ENCODE measurements at places on chromosomes 2 and 18. TPM values are rescaled to one million over a fixed set of nuclear protein-coding genes. Genes with fewer than 3 reads are reported as not detected.

Gene CDK15
- total RNA-seq, result not detected

Gene MPP4
- not detected for total RNA-seq

Gene ABCG8
- total RNA-seq, result not detected

Gene RAX
- total RNA-seq, result not detected

Gene GGCX
- 19.6 TPM for total RNA-seq

Gene DNAJC27
- total RNA-seq, result 4.2 TPM

Gene CCDC141
- 4.8 TPM for total RNA-seq

Gene PROM2
- total RNA-seq, result not detected

Gene DYNAP
- total RNA-seq, result not detected

DNA sequence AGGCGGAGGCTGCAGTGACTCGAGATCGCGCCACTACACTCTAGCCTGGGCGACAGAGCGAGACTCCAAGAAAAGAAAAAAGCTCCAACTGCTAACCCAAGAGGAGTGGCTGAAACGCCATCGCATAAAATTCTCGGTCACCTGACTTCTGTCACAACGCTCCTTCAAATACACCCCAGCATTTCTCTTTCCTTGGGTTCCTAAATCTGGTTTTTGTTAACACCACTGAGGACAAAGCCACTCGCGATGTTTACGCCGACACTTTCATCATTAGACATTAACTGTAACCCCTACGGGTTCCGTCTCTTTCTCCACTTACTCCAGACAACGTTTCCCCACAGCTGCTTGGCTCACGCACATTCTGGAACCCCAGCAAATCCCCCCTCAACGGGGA lies 679 bp downstream of the CLK1 start:
- no peak for DNase-seq

DNA sequence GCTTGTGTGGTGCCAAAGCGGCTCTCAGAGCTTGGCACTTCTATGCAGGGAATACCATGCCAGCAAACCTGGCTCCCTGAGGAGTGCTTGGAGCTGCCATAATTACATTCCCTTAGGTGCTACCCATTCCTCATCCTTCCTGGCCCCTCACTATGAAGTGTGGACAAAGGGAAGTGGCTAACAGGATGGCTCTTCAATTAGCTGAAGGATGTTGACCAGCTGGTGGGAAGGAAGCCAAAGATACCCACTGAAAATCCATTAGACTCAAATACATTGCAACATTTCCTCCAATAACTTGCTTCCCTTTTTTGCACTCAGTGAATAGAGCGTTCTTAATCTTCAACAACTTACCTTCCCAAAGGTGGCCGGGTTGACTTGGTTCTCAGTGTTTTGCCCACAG lies 8.5 kb downstream of the RFX8 start:
- no peak for DNase-seq

- no peak for DNase-seq
Measured at GRCh38 chr18:45780568-45780967, 44.9 kb upstream of the SIGLEC15 start.

DNA sequence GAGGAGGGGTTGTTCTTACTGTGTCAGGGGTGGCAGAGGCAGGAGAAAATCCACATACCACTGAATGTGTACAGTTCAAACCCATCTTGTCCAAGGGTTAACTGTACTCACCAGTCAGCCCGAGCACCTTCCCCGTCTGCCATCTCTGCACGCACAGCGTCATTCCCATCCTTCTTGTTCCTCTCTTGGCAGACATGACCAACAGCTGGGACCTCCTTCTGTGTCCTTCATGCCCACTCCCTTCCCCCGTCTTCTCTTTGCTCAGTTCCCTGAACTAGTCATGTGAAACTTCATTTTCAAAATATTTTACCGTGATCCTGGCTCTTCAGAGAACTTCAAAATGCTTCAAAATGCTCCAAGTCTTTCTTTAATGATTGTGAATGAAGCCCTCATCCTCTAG lies 92.0 kb downstream of the FARSB start:
- no peak for DNase-seq

- DNase-seq, result no peak
Measured at GRCh38 chr2:75466708-75467311, 93.9 kb downstream of the EVA1A start.

DNA sequence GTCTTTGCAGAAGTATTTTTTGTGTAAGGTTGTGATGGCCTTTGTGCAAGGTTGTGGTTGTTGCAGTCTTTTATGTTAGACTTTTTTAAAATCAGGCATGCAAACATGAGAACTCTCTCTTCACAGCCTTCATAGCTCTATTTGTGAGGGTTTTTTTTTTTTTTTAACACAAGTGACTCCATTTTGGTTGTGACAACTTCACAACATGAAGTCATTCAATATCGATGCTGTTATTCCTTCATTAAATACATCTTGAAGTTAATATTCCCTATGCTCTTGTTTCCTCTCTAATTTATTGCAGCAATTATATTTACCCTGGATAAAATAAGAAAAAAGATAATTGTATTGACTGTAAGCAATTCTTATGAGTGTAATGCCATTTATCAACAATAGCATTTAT lies 35.5 kb downstream of the DHRS9 start:
- DNase-seq, result no peak

DNA sequence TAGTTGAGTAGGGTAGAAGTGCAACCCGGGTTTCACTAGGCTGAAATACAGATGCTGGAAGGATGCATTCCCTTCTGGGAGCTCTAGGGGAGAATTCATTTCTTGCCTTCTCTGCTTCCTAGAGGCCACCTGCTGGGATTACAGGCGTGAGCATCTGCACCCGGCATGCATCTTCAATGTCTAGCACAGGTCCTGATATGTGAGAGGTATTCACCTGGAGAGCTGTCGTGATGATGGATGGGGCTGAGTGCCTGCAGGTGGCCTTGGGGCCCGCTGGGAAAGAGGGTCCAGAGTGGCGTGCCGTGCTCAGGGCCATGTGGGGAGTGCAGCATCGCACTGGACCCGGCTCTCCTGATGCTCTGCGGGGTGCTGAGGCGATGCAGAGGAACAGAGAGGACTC lies 6.6 kb upstream of the NTSR2 start:
- no peak for DNase-seq

DNA sequence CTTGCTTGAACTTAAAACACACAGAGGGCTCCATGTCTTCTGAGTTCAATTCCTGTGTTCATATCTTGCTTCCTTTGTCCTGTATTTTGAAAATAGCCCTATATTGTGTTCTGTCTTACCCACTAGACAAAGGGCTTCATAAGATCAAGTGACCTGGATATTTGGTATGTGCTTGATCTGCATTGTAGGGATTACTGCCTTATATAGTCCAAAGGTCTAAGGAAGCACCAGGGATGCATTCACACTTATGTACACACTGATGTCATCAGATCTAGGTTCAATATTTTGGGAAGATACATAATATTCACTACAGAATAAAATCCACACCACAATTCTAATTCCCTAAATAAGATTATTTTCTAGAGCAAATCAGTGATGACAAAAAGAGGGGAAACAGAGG lies 278.0 kb upstream of the KYNU start:
- DNase-seq, result no peak

GRCh38 chr18:2508678-2509077 lies 62.6 kb downstream of the METTL4 start:
- no peak for DNase-seq

- DNase-seq, result no peak
Measured at GRCh38 chr18:63881851-63882250, 5.7 kb upstream of the SERPINB2 start.

DNA sequence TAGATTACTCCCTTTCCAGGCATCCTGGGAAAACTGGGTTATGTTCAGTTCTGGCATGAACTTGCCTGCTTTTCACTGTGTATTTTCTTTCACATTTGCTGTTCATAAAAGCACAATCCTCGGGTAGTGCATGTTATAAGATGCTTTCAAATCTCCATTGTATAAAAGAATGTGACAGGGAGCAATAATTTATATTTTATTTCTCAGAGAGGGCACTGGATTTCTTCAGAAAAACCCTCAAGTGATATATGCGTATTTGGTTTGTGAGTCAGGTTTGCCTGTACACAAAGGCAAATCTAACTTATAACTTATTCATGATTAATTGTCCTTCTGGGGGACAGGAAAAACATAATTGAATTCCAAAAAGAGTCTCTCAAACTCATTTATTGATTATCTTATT lies 440.7 kb upstream of the MMADHC start:
- no peak for DNase-seq

DNA sequence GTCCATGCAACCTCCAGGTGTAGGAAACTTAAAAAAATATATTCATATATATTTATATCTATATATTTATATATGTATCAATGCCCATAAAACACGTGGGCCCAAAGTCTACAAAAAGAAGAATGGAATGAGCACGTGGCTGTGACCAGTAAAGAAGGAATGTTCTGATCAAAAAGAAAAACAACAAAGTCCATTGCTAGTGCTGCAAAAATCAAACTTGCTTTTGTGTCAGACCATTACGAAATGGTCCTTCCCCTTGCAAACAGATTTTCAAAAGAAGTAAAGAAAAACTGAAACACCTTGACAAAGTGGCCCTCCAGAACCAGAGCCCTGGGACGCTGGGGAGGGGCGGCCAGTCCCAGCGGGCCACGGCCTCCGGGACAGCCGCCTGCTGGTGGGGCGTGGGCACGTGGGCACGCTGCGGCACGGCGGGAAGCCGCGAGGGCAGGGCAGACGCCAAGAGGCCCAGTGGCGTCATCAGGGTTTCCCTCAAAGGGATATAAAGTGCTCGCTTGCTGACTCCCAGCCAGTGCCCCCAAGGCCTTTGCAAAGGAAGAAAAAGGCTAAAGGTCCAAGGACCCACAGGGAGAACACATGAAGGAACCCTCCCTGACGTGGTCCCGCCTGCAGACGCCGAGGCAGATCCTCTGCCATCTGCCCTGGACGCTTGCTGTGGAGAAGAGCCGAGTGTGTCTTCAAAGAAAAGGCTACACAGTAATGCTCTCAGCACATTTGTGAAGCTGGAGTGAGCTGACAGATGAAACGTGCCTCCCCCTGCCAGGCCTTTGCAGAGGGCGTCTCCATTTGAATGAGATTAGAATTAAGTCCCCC lies 201.8 kb downstream of the TWIST2 start:
- no peak for DNase-seq

DNA sequence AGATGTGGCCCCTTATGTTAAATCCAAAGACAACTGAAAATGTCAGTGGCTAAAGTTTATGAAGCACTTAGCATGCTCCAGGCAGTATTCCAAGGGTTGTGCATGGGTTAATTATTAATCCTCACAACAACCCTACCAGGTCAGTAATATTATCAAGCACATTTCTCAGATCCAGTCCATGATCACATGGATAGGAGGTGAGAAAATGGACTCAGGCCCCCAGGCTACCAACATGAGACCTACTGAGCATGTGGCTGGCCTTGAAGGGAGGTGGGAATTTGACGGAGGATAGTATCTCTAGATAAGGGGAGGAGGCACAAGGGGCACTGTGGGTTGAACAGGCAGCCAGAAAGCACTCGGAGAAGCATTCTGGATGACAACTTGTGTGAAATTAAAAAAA lies 412.0 kb downstream of the MEIS1 start:
- no peak for DNase-seq

DNA sequence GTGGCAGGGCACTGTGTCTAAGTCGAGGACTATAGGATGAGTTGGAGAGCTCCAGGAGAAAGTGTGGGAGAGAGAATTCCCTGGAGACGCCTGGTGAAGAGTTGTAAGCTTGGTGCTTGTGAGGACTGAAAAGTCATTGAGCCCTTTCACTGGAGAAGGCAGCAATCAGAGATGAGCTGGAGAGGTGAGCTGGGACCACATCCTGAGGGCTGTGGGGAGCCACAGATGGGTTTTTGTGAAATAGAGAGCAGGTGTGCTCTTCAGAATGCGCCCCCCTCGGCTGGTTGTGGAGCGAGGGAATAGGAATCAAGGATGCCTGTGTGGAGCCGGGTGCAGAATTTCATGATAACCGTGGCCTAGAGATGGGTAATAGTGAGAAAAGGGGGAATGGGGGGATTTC lies 224.3 kb downstream of the KLHL29 start:
- DNase-seq, result no peak

GRCh38 chr2:164061129-164061746 lies 325.4 kb upstream of the FIGN start:
- no peak for DNase-seq

DNA sequence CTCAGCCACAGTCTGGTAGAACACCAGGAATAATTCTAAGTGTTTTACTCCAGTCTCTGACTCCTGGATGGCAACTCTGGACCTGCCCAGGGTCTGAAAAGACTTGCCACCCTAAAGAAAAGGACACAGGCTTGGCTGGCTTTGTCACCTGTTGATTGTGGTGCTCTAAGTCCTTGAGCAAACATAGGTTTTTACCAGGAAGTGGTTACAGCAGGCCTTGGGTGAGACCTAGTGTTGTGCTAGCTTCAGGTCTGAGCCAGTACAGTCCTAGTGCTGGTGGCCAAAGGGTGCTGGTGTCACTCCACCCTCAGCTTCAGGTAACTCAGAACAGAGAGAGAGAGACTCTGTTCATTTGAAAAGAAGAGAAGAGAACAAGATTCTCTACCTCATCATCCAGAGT lies 1239.4 kb upstream of the CRIM1 start:
- DNase-seq, result no peak

DNA sequence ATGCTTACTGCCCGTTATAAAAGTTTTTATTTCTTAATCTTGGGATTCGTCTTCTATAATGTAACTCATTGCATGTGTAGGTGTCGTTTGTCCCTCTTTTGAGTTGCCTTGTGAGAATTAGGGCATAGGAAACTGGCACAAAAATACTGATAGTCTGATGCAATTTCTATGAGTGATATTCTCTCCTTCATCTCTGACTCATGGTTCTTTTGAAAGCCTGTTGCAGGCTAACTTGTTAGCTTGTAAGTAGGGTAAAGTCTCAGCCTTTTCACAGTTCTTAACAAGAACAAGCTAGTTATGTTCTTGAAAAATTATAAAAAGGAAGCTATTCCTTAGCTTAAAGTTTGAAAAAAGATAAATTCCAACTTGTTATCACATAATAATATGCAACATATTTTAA lies 1085.4 kb upstream of the NRXN1 start:
- no peak for DNase-seq

- no peak for DNase-seq
Measured at GRCh38 chr18:44736664-44737380, 56.1 kb downstream of the SETBP1 start.

- DNase-seq, result no peak
Measured at GRCh38 chr18:44742718-44743311, 62.1 kb downstream of the SETBP1 start.

DNA sequence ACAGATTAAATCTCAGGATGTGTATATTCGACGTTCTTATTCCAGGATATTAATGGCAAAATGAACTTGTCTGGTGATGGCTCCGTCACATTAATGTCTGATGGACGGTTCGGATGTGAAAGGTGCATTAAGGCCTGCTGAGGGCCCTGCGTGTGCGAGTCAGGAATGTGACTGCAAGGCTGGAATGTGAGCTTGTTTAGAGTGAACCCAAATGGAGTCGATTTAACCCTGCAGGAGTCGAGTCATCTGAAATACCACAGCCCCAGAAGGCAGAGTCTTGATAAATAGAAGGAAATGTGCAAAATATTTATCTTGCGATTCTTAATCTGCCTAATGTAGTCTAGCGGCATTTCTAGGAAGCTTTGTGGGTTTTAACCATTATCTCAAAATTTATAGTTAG lies 44.3 kb downstream of the RDH14 start:
- no peak for DNase-seq

GRCh38 chr2:156505696-156506095 lies 69.5 kb downstream of the GPD2 start:
- DNase-seq, result no peak

- DNase-seq, result no peak
Measured at GRCh38 chr2:69082430-69082997, 69.5 kb downstream of the ANTXR1 start.

Measured in activated naive CD8-positive, alpha-beta T cell treated with anti-CD3 and anti-CD28 coated beads for 36 hours (primary cell).